ENCODE measurements at places on chromosomes 2 and 18.

- no peak for DNase-seq
Measured at GRCh38 chr2:57881998-57882888, 164.4 kb upstream of the VRK2 start.

- DNase-seq = no peak
Measured at GRCh38 chr2:8153258-8153718, 528.6 kb upstream of the ID2 start.

GRCh38 chr2:207790898-207791297 is 21.2 kb upstream of the FZD5 start:
- DNase-seq = no peak

- no peak for DNase-seq
Measured at GRCh38 chr2:25187729-25188350, 19.5 kb upstream of the POMC start.

- DNase-seq = no peak
Measured at GRCh38 chr18:55477499-55477859, 110.5 kb downstream of the TCF4 start.

Data from endothelial cell (in vitro differentiated cells).